ENCODE measurements at places on chromosomes 5 and 9.

- DNase-seq = no peak
Measured at GRCh38 chr5:68839019-68839552, 254.7 kb upstream of the SLC30A5 start.

GRCh38 chr5:68757006-68757405 is 336.8 kb upstream of the SLC30A5 start:
- no peak for DNase-seq

- DNase-seq = no peak
Measured at GRCh38 chr9:76987594-76988200, 31.8 kb upstream of the FOXB2 start.

GRCh38 chr5:135269199-135269598 is 129.8 kb downstream of the MACROH2A1 start:
- DNase-seq = no peak

GRCh38 chr9:99274495-99274894 is 52.4 kb downstream of the SEC61B start:
- DNase-seq = no peak

GRCh38 chr9:78214492-78214891 is 21.4 kb upstream of the CEP78 start:
- no peak for DNase-seq

- DNase-seq = no peak
Measured at GRCh38 chr5:107124376-107124775, 546.4 kb downstream of the EFNA5 start.
